GM06990 (cell line): ENCODE measurements at places on chromosomes 13 and 19.
A peak's percentile ranks its signal among the peaks of the same experiment; 100 is the strongest.

- no peak for DNase-seq
Observed at GRCh38 chr13:106496072-106496997, 39.1 kb downstream of the EFNB2 start.

DNA sequence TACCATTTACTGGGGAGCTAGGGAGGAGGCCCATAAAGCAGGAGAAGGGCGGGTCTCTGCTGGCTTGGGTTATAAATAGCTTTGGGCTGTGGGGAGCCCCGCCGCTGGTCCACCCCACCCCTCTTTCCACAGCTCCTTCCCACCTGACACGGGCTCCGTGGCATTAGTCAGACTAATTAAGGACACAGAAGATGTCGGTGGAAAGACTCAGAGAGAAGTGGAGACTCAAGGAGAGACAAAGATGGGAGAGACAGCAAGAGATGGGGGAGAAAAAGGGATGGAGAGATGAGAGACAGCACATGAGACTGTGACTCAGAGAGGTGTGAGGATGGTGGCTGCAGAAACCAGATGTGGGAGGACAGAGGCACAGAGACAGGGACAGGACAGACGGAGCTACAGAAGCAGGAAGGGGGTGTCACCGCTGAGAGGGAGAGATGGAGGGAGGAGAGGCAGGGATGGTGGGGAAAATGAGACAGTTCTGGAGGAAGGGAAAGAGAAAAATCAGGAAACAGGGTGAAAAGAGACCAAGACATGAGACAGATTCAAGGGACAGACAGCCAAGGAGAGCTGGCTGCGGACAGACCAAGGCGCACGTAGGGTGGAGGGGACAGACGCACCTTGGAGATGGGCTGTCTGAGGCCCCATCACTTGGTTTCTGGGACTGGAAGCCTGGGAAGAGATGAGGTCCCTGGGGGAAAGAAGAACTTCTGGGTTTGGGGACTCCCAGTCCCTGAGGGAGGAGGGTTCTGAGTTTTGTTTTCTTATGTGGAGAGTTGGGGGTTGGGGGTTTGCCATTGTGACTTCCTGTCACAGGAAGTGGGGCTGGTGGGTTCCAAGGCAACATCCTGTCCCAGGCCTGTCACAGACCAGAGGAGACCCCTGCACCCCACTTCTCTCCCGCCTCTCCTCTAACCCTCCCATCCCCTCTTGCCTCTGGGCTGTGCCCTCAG is 4.1 kb downstream of the ARHGEF1 start:
- DNase-seq, result peak; percentile 61

DNA sequence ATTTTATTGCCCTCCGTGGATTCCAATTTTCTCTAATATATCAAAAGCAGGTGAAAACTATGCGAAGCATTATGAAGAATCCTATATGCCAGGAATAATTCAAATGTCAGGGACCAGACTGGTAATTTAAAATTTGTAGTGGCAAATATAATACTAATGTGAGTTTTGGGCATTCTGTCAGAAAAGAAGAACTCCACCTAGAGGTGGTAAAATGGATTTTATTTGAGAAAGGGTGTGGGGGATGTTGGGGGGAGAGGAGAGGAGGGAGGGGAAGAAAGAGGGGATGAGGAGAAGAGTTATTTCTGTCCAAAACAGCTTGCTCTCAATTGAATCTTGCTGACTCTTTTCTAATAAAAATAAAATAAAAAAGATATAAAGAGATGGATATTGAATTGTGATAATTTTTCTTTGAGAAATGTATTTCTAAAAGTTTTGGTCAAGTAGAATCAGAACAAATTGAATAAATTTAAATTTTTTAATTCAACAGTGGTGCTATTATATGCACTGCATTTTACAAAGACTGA is 929.3 kb upstream of the SLITRK5 start:
- DNase-seq, result no peak

- DNase-seq, result no peak
Observed at GRCh38 chr13:79862515-79862914, 381.6 kb downstream of the NDFIP2 start.
